NCI-H2171 treated with DMSO at 0.1 percent for 48 hours (cell line): ENCODE measurements at places on chromosomes 4 and X.

- DNase-seq: no peak
These were observed 17.6 kb downstream of the TKTL1 start for GRCh38 chrX:154313147-154313546.

GRCh38 chr4:82394896-82395295 is 21.1 kb upstream of the HNRNPD start:
- DNase-seq: no peak

GRCh38 chr4:173990869-173991210 is 292.6 kb downstream of the FBXO8 start:
- DNase-seq: no peak

DNA sequence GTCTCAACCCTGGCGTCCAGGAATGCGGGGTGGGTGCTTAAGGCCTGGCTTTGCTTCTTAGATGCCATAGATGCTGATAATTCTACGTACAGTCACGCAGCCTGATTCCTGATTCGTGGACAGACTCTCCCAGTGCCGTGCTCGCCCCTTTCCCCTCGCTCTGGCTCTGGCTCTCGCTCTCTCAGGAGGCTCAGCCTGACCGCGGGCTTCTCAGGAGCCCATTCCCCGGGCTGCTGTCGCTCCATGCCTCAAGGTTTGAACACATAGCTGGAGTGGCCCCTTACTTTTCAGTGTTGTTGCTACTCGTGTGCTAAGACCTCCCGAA is 59.2 kb upstream of the ZC4H2 start:
- no peak for DNase-seq

- DNase-seq: no peak
These were observed 28.4 kb upstream of the UVSSA start for GRCh38 chr4:1318488-1319213.

DNA sequence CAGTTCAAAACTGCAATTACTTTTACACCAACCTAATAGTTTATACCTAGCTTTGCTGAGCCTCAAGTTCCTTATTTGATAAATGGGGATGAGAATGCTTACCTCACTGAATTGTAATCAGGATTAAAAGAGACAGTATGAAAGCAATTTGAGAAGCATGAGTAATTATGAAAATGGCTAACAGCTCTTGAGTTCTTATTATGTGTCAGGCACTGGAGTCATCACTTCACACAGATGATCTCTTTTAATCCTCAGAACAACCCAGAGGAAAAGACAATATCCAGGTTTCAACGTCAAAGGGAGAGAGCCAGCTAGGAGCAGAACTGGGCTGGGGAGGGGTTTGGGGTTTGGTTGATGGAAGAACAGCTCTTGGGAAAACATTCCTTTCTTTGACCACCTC is 221.0 kb upstream of the NWD2 start:
- DNase-seq: no peak

- no peak for DNase-seq
These were observed 17.7 kb downstream of the HELT start for GRCh38 chr4:185036019-185036418.

- no peak for DNase-seq
These were observed 522.5 kb downstream of the IQCM start for GRCh38 chr4:149293046-149293649.

DNA sequence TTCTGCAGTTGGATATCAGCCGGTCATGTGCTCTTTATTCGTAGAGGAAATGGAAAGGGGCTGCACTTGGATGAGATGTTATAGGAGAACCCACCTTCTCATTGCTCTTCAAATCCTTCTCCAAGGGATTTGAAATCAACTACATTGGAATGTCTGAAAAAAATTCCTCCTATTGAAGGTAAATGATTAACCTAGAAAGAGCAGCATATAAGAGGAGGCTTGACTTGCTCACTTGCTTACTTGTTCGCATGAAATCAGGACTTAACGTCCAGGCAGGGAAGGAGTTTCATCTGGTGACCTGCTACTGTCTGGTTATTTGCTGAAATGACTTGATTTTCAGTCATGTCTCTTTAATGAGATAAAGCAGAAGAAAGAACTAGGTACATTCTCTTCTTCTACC is 338.4 kb upstream of the NOCT start:
- DNase-seq: no peak

DNA sequence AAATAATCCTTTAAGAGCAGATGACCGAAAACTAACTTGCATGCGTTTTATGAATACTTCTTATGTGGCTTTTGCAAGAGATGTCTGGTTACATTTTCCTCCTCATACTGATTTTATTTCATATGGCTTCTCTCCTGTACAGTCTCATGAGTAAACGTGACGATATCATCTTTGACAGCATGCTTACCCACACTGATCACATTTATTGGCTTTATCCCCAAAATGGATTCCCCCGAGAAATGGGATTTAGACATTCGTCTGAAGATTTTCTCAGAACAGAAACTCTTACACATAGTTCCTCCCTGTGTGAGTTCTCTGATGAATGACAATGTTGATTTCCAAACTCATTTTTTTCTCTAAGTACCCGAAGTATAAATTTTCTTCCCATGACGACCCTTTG is 939.7 kb upstream of the LCORL start:
- no peak for DNase-seq
